ENCODE measurements at places on chromosomes 4 and X.
A peak's percentile ranks its signal among the peaks of the same experiment; 100 is the strongest.

- no peak for DNase-seq
Observed at GRCh38 chrX:38939067-38939466, 137.8 kb downstream of the MID1IP1 start.

- no peak for DNase-seq
Observed at GRCh38 chr4:133920236-133920635, 281.4 kb downstream of the PABPC4L start.

- no peak for DNase-seq
Observed at GRCh38 chr4:15352524-15352923, 75.3 kb upstream of the C1QTNF7 start.

DNA sequence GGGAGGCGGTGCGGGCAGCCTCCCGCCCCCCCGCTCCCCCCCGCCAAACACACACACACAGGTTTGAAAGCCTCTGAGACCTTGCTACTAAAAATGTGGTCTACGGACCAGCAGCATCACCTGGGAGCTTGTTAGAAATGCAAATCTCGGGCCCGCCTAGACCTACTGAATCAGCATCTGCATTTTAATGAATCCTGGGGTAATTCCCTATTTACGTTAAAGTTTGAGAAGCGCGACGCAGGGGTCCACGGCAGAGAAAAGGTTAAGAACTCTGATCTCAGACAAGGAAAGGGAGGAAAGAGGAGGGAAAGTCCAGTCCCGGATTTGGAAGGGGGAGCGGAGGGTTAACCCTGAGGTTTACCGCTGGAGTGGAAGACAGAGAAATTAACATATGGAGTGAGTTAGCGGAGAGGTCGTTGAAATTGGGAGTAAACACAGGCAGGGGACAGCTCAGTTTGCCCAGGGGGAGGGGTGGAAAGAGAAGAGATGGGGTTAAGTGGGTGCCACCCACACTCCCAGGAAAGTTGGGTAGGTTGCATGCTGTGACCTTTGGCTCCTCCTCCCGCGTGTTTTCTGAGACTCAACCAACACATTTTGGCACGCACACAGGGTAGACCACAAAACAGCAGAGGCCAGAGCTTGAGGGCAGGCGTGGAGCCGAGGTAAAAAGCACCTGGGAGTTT is 483.6 kb downstream of the BCOR start:
- DNase-seq = peak; percentile 49

GRCh38 chr4:13171292-13172057 is 312.7 kb downstream of the RAB28 start:
- no peak for DNase-seq

- DNase-seq = no peak
Observed at GRCh38 chr4:26400132-26400531, 79.3 kb downstream of the RBPJ start.

GRCh38 chrX:38754102-38754790 is 47.0 kb upstream of the MID1IP1 start:
- DNase-seq = peak; percentile 29

DNA sequence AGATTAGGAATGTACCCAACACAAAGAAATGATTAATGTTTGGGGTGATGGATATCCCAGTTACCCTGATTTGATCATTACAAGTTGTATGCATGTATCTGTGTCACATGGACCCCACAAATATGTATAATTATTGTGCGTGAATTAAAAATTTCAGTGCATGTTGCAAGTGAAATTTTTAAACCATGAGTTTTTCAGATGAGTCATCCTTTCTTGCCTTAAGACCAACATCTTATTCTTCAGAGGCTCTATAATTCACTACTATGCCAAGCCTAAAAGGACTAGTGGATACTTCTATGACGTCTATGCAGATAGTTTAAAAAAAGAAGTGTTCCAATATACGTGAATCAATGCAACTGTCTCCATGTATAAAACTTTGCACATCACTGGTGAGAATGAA is 113.0 kb upstream of the SH3RF1 start:
- no peak for DNase-seq

GRCh38 chr4:156971676-156972378 is at the start of gene PDGFC:
Gene PDGFC (minus strand): TSS chr4:156971799. CDS start chr4:156970903, 896 bp downstream.
- no peak for DNase-seq

DNA sequence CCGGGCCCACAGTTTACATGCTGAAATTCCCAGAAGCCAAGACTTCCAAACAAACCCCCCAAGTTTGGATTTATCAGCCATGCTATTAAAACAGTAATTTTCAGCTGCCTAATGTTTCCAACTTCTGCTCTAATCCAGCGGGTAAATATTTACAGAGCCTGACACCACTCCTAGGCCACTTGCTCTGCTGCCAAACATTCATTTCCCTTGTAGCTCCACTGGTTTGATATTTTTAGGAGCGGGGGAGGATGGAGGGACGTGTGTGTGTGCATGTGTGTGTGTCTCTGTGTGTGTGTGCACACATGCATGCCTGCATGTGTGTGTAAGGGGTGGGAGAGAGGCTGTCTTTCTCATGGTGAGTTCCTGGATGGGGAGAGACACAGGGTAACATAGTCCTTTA is 115.7 kb upstream of the PJA1 start:
- DNase-seq = no peak

DNA sequence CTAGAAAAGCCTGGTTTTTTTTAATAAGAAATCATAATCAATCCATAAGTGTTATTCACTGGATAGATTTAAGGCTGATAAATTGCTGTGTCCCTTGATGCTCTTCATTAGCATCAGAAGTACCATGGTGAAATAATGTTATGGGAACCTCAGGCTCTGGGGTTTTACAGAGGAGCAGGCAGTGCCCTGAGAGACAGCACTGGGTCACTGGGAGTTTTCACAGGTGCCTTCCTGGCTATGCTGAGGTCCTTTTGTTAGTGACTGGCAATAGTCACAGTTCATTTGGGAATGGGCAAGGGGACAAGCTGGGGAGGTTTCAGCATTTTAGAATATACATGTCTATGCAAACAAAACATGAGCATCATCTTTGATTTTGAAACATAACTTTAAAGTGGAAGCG is 38.6 kb downstream of the ANK2 start:
- DNase-seq = no peak

- DNase-seq = no peak
Observed at GRCh38 chrX:103536732-103537131, 17.4 kb upstream of the RAB40A start.

DNA sequence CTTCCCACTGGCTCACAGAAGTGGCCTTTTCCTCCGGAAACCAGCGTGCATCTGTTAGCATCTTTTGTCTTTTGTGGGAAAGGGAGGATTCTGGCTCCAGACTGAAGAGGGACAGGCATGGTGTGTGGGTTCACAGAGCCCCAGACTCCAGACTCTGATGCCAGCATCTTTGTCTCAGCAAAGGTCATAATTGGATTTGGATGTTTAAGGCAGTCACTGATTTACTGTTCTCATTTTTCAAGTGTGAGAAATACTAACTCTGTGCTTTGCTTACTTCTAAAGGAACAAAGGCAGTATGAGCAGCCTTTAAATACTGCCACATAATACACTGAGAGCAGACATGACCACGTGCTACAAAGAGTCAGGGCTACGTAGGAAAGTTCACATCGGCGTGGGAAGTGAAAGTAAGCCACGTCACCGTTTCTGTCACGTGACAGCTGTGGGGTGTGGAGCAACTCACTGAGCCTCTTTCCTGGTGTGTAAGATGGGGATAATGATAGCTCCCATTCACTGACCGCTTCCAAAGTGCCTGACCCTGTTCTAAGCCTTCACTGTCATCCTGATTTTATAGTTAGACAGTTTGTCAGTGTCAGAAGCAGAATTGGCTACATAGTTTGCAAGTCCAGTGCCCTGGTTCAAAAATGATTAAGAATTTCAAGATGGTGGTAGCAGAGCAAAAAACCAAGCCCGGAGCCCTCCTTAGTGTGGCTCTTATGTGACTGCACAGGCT is 24.8 kb upstream of the TMSB4X start:
- peak; percentile 92 for DNase-seq

DNA sequence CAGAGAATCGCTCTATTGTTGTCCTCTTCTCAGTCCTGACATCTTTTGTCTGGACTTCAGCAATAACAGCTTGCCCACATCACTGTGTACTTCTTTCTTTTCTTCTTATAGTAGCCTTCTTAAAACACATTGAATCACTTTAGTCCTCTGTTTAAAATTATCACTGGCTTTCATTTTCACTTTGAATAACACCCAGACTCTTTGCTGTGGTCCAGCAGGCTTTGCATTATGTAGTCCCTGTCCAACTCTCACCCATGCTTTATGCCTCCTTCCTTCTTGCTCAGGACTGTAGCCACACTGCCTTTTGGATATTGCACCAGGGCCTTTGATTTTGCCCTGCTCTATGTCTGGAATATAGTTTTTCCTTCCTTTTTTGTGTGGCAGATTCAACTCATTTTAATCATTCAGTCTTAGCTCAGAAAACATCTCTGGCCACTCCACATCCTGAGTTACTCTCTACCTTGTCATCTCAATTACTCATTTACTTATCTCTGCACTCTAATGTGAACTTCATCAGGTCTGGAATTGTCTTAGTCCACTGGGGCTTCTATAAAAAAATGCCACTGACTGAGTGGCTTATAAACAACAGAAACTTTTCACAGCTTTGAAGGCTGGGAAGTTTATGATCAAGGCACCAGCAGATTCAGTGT is 168.2 kb downstream of the C4orf33 start:
- no peak for DNase-seq

- no peak for DNase-seq
Observed at GRCh38 chr4:83993774-83994173, 457.9 kb downstream of the GPAT3 start.

- DNase-seq = no peak
Observed at GRCh38 chr4:71009086-71009485, 15.6 kb downstream of the DCK start.

- no peak for DNase-seq
Observed at GRCh38 chr4:115222061-115222460, 108.6 kb upstream of the NDST4 start.

DNA sequence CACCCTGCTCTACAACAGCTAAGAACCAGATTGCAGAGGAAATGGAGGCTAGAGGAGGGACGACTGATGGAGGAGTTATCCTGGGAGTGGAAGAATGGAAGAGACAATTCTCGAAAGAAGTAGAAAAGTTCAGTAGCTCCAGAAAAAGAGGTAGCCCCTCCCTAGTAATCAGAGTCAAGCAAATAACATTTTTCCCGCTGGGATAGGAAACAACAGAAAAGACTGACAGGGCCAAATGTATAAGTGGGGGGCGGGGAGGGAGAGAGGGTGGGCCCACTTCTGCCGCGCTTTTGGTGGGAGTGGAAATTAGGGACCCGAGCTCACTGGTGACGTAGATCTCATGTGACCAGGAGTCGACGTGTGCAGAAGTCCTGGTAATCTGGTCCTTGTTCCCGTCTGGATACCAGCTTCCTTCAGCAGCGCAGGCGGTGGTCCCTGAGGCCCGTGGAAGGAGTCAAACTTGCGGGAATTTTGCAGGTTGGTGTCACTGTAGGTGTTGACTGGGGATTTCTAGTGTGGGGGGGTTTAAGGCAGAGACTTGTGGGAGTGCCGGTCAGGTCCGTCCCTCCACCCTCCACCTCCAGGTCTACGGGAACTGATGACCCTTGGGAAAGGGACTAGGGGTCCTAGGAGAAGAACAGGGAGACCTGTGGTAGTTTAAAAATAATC is at the start of gene TCEAL9:
TCEAL9 (plus strand) TSS at position 377 of the 669 bp plus-strand sequence. CDS start 1,179 bp downstream, outside the sequence.
- no peak for DNase-seq

DNA sequence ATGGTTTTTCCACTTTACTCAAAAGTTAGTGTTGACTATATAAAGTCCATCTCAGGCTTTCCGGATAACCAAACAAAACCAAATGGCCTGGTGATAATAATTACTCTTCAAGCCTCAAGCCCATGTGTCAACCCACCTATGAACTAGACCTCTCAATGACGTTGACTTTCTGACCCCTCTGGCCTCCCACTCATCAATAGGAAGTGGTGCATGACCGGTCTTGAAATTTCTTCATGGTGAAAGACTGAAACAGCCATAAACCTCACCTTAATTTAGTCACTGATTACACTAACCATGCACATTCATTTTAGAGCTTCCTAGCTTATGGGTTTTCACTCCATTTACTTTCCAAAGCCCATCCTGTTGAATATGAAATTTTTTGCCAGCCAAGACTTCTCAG is 276.0 kb downstream of the KLHL13 start:
- no peak for DNase-seq

GRCh38 chrX:133254666-133255065 is 36.5 kb upstream of the TFDP3 start:
- no peak for DNase-seq

GRCh38 chr4:124640022-124640730 is 72.4 kb downstream of the ANKRD50 start:
- no peak for DNase-seq
